CMK (cell line): ENCODE measurements at places on chromosomes 1 and 21.
A peak's percentile ranks its signal among the peaks of the same experiment; 100 is the strongest.

- DNase-seq, result no peak
Observed at GRCh38 chr1:46492871-46493270, 3.2 kb downstream of the DMBX1 start.

DNA sequence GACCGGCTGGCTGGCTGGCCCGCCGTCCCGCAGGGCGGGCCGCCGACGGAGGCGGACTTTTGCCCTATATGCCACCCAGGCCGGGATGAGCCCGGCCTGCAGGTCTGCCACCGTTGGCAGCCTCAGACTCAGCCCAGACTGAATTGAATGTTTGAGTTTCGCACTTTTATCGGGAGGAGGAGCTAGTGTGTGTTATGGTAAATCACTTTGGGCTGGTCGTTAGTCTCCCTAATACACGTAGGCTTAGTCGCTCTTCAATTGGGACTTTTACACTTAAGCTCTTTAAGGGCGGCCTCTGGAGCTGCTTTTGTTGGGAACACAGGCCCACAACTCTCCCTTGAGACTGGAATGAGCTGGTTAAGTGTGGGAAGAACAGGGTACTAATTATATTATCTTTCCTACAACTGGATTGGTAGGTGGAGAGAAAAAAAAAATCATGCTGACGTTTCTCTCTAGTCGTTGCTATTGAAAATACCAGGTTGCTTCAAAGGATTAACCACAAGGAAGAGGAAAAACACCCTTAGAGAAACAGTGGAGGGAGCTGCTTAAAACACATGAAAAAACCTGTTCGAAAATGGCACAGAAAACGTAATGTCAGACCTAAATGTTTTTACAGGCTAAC is 1.4 kb upstream of the IRF2BP2 start:
- DNase-seq, result no peak

GRCh38 chr1:46030876-46031660 is 101.4 kb downstream of the PIK3R3 start:
- no peak for DNase-seq

GRCh38 chr1:169999331-169999741 is 75.2 kb downstream of the KIFAP3 start:
- no peak for DNase-seq

DNA sequence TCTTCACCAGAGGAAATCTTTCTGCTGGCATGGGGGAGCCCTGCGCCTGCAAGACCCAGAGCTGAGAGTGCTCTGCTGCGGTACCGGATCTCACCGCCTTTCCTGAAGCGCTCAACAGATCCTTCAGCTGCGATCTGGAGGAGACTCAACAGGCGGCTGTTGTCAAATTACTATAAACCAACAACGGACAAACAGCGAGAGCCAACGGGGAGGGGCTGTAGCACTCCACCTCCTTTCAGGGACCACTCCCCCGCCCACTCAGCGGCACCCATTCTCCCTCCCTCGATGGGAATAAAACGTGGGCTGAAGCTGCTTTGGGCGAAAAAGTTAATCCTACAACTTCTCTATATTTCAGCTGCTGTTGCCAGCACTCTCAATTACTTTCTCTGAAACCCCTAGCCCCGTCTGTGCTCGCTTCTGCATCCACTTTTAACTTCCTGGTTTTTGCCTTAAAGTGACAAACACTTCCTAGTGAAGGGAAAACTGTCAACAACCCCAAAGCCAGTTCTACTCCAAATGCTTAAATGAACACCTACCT is at the start of gene FMO5:
TSS of gene FMO5 (minus strand) at position 147 of the 538 bp plus-strand sequence. CDS start 310 bp downstream, outside the sequence.
- DNase-seq, result no peak

GRCh38 chr1:92473781-92474495 is 12.8 kb downstream of the GFI1 start:
- no peak for DNase-seq

GRCh38 chr1:226882631-226883409 is 12.4 kb downstream of the PSEN2 start:
- DNase-seq, result no peak

GRCh38 chr1:169090900-169091311 is 15.6 kb upstream of the ATP1B1 start:
- DNase-seq, result no peak

- DNase-seq, result peak; percentile 63
Observed at GRCh38 chr1:113783254-113784103, 24.2 kb upstream of the PHTF1 start.

- no peak for DNase-seq
Observed at GRCh38 chr1:96445302-96445701, 276.3 kb upstream of the PTBP2 start.

- no peak for DNase-seq
Observed at GRCh38 chr1:166884040-166884642, 8.1 kb upstream of the TADA1 start.

- DNase-seq, result no peak
Observed at GRCh38 chr1:248589334-248589733, 8.2 kb downstream of the OR2T10 start.

GRCh38 chr1:51693419-51694155 is 76.7 kb downstream of the OSBPL9 start:
- no peak for DNase-seq

DNA sequence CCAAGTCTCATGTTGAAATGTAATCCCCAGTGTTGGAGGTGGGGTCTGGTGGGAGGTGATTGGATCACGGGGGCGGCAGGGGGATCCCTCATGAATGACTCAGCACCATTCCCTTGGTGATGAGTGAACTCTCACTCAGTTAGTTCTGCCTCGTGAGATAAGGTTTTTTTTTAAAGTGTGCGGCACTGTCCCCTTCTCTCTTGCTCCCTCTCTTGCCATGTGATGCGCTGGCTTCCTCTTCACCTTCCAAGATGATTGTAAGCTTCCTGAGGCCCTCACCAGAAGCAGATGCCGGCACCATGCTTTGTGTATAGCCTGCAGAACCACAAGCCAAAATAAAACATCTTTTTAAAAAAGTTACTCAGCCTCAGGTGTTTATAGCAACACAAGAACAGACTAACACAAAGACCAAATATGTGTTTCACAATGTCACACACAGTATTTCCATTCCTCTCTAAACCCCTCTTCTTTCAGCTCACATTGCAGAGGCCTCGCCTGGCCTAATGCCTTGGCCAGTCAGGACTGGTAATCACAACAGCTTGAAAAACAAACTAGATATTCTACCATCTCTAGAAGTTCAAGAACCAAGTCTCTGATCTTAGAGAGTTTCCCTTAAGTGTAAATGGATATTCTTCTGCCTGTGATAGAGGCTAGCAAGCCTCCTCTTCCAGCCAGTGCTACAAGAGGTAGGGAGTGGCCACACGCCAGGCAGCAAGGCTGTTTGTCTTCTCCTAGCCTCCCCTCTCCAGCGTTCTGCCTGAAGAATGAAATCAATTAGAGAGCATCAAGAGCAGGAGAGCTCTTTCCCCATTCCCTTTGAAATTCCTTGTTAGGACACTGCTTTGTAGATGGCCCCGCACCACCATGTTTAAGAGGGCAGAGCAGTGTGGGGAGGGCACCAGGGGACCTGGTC is 19.6 kb upstream of the RAP1A start:
- no peak for DNase-seq

- no peak for DNase-seq
Observed at GRCh38 chr1:240312872-240313271, 221.2 kb downstream of the FMN2 start.

GRCh38 chr21:33236766-33237165 is 7.0 kb downstream of the IFNAR2 start:
- DNase-seq, result no peak

DNA sequence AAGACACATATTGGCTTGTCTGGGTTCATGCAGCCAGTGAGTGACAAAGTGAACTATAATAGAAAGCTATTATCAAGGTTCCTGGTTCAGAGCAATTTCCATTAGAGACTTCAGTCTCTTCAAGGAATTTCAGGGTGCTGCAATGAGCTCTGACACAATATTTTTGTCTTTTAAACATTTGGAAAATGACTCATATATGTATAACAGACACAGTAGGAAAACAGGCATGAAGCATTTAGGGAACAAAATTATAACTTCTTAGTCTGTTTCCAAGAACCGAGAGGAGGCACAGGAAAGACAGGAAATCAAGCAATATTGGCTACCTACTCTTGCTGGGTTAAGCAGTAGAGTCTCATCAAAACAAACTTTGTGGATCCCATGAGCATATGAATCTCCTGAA is 170.4 kb downstream of the PTPRC start:
- no peak for DNase-seq

DNA sequence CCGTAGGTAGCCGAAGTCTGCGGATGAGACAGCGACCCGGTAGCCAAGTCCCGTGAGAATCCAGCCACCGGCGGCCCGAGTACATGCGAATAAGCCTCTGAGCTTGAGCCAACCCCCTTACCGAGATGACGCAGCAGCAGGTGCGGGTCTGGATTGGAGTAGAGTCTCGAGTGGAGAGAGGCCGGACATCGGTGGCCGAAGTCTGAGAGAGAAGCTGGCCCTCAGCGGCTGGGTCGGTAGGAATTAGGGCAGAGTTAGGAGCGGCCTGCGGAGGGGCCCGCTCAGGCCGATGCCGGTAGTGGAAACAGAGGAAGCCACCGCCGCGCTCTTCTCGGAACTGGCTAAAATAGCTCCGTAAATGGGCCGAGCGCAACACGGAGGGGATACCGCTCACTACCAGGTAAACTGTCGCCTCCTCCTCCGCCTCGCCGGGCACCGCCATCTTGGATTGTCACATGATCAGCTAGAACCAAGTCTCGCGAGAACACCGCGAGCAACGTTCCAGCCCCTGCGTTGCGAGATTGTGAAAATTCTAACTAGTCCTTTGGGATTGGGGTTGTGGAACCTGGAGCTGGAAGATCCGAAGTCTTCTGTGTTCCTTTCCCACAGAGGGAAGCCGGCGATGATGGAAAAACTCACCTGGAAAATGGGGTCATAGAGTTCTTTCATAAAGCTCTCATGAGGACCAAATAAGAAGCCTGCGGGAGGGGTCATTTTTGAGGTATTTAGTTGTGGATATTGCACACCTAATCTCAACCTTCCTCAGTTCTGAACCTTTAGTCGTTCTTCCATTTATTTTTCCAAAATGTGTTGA is at the start of gene GPATCH3:
TSS of gene GPATCH3 (minus strand) at position 467 of the 814 bp plus-strand sequence. CDS start at position 442, 25 bp downstream.
- DNase-seq, result peak; percentile 92
